ENCODE measurements at places on chromosomes 12 and 14.

DNA sequence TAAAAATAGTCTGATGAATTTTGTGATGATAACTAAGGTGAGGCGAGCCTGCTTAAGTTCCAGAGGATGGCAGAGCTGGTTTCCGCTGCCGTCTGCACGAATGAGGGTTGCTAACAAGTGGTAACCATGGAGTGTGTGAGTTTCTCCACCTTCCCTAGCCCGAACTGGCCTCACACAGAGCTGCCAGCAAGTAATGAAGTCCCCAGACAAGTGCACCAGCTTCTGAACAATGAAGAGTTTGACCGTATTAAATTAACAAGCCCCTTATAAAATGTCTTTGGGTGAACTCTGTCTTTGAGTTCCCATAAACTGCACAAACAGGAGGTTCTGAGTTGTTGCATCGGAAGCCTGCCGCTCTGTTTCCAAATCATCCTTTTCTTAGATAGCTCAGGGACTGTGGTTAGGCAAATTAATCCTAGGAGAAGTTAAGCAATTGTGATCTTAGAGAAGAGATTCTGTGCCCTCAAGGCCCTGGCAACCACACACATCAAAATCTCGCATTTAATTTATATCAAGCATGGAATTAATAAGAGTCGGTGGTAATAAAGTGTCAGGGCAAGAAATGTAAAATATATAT, 274.1 kb upstream of the DAAM1 start:
- H3K4me1 ChIP-seq, result peaks cover 4% of the 10 kb centered on the region
- no peak overlapping the region for H3K4me3 ChIP-seq
- DNase-seq, result no peak
- no peaks in the 10 kb centered on the region for H3K36me3 ChIP-seq
- H3K27ac ChIP-seq, result no peak overlapping the region
- H3K27me3 ChIP-seq, result no peaks in the 10 kb centered on the region

GRCh38 chr14:38838979-38839323, 264.1 kb downstream of the SEC23A start:
- H3K36me3 ChIP-seq, result no peaks in the 10 kb centered on the region
- no peak overlapping the region for H3K4me3 ChIP-seq
- H3K27me3 ChIP-seq, result no peaks in the 10 kb centered on the region

- peaks cover 29% of the 10 kb centered on the region for H3K4me1 ChIP-seq
- no peak for DNase-seq
- peaks cover 12% of the 10 kb centered on the region for H3K36me3 ChIP-seq
- peak overlapping the region; percentile 8 for H3K27ac ChIP-seq
- no peak overlapping the region for H3K4me3 ChIP-seq
Measured at GRCh38 chr12:18888047-18888446, 150.1 kb downstream of the CAPZA3 start.

- 0 out of 2 replicates have a peak, but pooled peaks cover 6% of the 10 kb centered on the region for H3K4me1 ChIP-seq
- peak overlapping the region; percentile 5 for H3K27ac ChIP-seq
- peaks cover 5% of the 10 kb centered on the region for H3K36me3 ChIP-seq
- H3K27me3 ChIP-seq, result no peaks in the 10 kb centered on the region
Measured at GRCh38 chr12:51128919-51129318, 44.0 kb downstream of the TFCP2 start.

DNA sequence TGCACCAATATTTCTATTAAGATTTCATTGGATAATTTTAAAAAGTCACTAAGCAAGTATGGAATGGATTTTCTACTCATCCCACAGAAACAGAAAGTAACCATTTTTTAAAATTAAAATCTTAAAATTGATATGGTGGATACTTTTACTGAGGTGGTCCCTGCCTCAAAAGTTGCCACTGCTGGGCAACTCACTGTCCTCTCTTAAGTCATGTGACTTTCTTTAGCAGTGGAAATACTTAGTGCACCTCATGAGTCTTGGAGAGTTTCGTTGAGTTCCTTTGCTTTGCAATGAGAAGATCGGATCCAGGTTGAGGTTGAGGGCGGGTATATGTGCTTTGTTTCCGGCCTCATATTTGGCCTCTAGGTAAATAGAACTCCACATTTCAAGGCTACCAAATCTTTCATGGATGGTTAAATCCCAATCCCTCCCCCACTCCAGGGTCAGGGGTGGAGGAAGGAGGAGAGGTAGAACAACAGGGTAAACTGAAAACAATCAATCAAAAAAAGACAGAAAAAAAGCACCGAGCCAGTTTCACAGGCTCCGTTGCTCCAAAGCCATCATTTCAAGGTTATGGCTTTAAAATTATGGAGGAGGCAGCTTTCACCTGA, 39.5 kb upstream of the DUSP6 start:
- no peaks in the 10 kb centered on the region for H3K36me3 ChIP-seq
- peaks cover 11% of the 10 kb centered on the region for H3K4me1 ChIP-seq
- H3K4me3 ChIP-seq, result no peak overlapping the region

DNA sequence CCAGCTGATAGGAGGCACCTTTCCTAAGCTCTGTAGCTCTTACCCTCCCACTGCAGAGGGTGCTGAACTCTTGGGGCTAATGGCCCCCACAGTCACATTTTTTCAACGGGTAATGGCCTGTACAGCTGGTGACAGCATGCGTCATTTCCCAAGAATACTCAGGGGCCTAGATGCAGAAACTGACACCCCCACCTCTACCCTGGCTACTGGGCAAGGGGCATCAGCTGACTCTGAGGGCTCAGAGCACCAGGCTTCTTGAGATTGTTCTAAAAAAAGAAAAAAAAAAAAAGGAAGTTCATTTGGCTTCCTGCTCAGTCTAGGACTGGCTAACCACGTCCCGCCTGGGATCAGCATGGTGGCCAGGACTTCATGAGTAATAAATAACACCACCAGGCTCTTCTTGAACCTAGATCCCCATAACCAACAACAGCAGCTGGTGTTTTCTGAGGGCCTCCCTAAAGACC, 35.2 kb downstream of the ZFP36L1 start:
- DNase-seq, result no peak
- H3K27ac ChIP-seq, result no peak overlapping the region
- H3K4me3 ChIP-seq, result no peak overlapping the region
- no peaks in the 10 kb centered on the region for H3K36me3 ChIP-seq
- H3K4me1 ChIP-seq, result peaks cover 6% of the 10 kb centered on the region
- H3K27me3 ChIP-seq, result no peaks in the 10 kb centered on the region

DNA sequence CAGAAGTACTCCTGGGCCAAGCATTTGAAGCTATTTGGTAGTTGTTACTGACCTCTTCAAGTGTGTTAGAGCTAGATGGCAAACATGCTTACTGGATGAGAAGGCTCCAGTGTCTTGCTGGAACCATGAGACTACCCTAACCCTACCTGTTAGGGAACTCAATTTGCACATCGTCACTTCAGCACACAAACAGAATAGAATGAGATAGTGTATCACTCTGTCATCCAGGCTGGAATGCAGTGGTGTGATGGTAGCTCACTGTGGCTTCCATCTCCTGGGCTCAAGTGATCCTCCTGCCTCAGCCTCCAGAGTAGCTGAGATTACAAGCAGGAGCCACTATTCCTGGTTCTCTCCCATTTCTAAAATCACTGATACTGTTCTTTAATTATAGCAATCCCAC, 417.0 kb upstream of the ATXN7L3B start:
- no peak overlapping the region for H3K27ac ChIP-seq
- H3K4me3 ChIP-seq, result no peak overlapping the region
- no peaks in the 10 kb centered on the region for H3K36me3 ChIP-seq
- H3K27me3 ChIP-seq, result no peaks in the 10 kb centered on the region
- no peak for DNase-seq

DNA sequence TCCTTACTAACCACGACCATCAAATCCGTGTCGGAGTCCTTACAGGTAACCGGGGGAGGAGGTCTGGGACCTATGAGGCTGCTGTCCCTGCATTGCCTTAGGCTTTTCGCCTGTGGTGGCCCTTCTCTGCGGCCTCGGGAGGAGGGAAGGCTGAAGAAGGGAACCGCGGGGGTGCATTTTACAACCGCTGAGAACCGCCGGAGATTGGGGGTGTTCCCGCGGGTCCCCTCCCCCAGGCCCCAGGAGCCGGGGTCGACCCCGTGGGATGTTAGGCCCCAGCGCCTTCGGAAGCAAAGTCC, 549 bp downstream of the GPHN start:
- no peak for DNase-seq
- H3K4me3 ChIP-seq, result peak overlapping the region; percentile 92
- peak overlapping the region; percentile 45 for H3K27ac ChIP-seq

- H3K36me3 ChIP-seq, result no peaks in the 10 kb centered on the region
- H3K27me3 ChIP-seq, result no peaks in the 10 kb centered on the region
- H3K4me1 ChIP-seq, result peaks cover 16% of the 10 kb centered on the region
- DNase-seq, result no peak
- H3K4me3 ChIP-seq, result 0 out of 2 replicates have a peak overlapping the region, but pooled peaks have one; percentile 6
Measured at GRCh38 chr14:24274101-24274543, 2.7 kb upstream of the RABGGTA start.

- H3K4me1 ChIP-seq, result peaks cover 21% of the 10 kb centered on the region
- H3K27me3 ChIP-seq, result peaks cover 14% of the 10 kb centered on the region
- H3K36me3 ChIP-seq, result no peaks in the 10 kb centered on the region
- DNase-seq, result no peak
- H3K27ac ChIP-seq, result no peak overlapping the region
Measured at GRCh38 chr12:26277506-26278246, 82.3 kb downstream of the SSPN start.

GRCh38 chr12:49912345-49913255, 8.9 kb upstream of the FAIM2 start:
- no peaks in the 10 kb centered on the region for H3K36me3 ChIP-seq
- H3K4me1 ChIP-seq, result peaks cover 35% of the 10 kb centered on the region
- H3K27me3 ChIP-seq, result peaks cover 10% of the 10 kb centered on the region
- no peak for DNase-seq
- H3K27ac ChIP-seq, result no peak overlapping the region

- no peak overlapping the region for H3K4me3 ChIP-seq
- H3K27ac ChIP-seq, result peak overlapping the region; percentile 54
- peaks cover 55% of the 10 kb centered on the region for H3K4me1 ChIP-seq
- DNase-seq, result no peak
- H3K36me3 ChIP-seq, result peaks cover under 1% of the 10 kb centered on the region
Measured at GRCh38 chr12:104751594-104751993, 206.5 kb downstream of the SLC41A2 start.

DNA sequence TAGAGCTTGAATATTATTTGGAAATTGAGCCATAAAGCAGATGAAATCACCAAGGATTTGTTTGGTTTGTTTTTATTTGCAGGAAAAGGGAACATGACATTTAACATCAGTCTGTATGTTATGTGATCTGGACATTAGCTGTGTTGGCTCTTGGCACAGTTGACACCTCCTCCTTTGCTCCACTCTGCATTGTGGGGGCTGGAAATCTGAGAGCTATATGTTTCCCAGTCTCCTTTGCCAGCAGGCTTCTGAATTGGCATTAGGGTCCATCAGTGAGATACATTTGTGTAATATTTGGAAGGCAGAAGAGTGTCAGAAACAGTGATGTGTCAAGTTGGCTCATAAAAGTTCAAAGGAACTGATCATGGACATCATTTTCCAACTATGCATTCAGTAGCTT, 322.1 kb upstream of the ATP2B1 start:
- H3K4me1 ChIP-seq, result no peaks in the 10 kb centered on the region
- H3K27ac ChIP-seq, result no peak overlapping the region
- no peaks in the 10 kb centered on the region for H3K27me3 ChIP-seq
- no peaks in the 10 kb centered on the region for H3K36me3 ChIP-seq
- DNase-seq, result no peak

Data from WTC11 (cell line).